Omental fat pad (tissue), 4 donors: ENCODE measurements at places on chromosomes 16 and 17.

DNA sequence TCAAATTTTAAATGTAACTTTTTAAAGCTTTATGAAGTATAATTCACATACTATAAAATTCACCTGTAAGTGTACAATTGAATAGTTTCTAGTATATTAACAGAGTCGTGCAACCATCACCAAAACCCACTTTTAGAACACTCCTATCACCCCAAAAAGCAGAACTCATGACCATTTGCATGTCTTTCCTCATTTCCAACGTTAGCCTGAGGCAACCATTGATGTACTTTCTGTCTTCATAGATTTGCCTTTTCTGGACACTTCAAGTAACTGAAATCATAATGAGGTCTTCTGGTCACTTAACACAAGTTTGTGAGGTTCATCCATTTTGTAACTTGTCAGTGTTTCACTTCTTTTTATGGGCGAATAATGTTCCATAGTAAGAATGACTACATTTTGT lies 33.2 kb downstream of the METTL16 start:
- DNase-seq = no peak

DNA sequence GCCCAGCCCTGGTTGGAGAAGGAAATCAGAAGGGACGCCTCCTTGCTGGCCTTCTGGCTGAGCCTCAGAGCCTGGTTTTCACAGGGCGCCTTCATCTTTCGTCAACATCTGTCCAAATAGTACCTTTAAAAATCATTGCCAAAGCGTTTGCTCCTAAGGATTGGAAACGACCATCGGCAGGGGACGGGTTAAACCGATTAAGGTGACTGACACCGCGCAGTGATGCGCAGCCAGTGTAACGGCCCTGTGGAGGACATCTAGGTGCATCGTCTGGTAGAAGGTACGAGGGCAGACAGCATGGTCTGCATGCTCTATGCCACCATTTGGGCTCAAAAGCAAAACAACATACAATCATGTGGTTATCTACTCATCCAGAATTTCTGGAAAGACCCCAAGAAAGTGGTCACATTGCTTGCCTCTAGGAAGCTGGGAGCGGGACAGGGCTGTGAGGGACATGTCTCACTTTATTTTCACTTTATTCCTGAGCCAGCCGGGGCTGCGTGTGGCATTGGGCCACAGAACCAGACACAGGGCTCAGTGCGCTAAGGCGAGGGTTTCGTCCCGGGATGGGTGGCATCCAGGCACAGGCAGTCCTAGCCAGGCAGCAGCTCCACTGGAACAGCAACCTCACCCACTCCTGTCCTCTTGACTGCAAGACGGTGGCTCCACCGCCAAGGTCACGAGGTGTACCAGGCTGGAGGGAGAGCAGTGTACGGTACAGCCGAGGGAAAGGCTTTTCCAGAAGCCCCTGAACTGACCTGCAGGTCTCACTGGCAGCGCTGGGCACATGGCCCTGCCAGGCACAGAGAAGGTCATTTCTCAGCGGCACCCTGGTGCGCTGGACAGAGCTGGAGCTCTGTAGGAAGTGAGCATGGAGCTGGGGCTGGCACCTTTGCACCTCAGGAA lies 40.9 kb upstream of the JPH3 start:
- DNase-seq = no peak

DNA sequence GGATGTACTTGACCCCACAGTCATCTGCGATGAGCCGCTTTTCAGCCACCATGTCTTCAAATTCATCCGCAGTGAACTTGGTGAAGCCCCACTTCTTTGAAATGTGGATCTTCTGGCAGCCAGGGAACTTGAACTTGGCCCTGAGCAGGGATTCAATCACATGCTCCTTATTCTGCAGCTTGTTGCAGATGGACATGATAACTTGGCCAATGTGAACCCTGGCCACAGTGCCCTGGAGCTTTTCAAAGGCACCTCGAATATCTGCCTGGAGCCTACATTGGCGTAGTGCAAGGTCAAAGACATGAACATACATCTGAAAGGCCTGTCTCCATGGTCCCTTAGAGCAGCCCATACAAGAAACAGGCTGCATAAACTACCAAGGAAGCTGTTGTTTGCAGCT lies 1.8 kb upstream of the TENT4B start:
- DNase-seq = no peak

DNA sequence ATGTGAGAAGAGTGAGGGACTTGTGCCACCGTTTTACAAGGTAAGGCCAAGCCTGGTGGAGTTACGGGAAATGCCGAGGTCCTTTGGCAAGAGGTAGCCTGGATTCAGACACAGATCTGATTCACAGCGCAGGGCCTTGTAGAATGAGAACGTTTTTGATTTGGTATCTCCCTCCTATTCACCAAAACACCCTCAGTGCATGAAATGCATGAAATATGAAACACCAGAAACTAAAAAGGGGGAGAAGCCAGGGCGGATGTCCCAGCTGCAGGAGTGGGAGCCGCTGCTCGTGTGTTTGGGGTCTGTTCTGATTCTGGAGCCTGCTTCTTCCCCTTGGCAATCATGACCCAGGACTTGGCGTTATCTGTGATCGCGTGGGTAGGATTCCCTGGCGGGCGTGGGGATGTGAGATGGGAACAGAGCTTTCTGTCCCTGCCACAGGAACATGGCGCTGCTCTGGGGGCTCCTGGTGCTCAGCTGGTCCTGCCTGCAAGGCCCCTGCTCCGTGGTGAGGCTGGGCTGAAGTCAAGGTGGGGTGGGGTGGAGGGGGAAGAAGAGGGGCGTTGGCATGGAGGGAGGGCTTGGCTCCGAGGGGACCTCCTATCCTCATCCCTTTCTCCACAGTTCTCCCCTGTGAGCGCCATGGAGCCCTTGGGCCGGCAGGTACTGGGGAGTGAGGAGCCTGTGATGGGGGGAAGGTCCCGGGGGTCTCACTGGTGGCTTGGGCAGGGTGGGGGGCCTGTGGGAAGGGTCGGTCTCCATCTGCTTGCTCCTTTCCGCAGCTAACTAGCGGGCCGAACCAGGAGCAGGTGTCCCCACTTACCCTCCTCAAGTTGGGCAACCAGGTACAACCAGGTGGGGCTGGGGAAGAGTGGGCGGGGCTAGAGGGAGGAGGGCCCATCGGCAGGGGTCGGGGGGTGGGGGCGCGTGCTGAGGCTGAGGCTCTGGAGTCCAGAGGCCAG lies 2.2 kb downstream of the SERPINF2 start:
- no peak for DNase-seq

- DNase-seq = no peak
These were observed 1.9 kb downstream of the PRR15L start for GRCh38 chr17:47955497-47956461.

GRCh38 chr17:3911271-3912053 lies 4.8 kb downstream of the P2RX1 start:
- DNase-seq = no peak

DNA sequence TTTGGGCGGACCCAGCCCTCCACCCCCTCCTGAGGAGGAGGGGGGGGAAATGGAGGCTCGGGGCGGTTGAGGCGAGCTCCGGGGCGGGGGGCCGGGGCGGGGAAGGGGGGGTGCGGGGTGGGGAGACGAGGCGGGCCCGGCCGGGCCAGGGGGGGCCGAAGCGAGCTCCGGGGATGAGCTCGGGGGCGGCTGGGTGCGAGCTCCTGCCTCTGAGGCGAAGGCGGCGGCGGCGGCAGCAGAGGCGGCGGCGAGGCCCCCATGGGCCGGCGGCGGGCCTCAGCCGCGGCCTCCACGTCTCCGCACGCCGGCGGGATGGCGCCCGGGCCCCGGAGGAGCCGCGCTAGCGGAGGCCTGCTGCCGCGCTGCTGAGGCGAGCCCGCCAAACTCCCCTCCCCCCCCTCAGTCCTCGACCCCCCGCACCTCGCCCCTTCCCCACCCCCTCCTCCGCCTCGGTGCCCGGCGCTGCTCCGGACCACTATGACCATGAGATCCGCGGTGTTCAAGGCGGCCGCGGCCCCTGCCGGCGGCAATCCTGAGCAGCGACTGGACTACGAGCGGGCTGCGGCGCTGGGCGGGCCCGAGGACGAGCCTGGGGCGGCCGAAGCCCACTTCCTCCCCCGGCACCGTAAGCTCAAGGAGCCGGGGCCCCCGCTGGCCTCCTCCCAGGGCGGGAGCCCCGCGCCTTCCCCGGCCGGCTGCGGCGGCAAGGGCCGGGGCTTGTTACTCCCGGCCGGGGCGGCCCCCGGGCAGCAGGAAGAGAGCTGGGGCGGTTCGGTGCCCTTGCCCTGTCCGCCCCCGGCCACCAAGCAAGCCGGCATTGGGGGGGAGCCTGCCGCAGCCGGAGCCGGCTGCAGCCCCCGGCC lies 596 bp downstream of the MSL1 start:
- DNase-seq = no peak

DNA sequence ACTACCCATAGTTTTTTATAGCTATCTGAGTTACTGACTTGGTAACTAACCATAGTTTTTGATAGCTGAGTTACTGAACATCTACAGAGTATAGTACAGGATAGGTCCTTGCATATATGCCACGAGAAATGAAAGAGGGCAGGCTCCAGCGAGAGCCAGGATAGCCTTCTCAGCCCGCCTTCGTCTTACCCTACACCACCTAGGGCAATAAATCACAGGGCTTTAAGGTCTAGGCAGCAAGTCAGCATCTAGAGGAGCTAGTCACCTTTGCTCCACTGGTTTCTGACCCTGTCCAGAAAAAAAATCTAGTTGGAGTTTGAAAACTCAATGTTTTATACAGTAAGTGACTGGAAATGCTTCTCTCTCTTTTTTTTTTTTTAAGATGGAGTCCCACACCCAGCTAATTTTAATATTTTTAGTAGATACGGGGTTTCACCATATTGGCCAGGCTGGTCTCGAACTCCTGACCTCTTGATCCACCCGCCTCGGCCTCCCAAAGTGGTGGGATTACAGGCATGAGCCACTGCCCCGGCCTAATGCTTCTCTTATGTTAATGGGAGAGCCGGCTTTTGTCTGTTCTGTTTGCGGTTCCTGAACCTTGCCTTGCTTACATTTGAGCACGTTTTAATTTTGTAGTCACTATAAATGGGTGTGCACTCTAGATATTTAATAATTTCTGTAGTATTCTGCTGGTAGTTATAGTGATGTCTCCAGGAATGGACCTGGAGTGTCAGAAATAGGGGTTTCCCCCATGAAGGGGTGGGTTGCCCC lies 2.8 kb downstream of the BFAR start:
- no peak for DNase-seq

- DNase-seq = no peak
These were observed 25.0 kb downstream of the CYB561 start for GRCh38 chr17:63420868-63421680.

DNA sequence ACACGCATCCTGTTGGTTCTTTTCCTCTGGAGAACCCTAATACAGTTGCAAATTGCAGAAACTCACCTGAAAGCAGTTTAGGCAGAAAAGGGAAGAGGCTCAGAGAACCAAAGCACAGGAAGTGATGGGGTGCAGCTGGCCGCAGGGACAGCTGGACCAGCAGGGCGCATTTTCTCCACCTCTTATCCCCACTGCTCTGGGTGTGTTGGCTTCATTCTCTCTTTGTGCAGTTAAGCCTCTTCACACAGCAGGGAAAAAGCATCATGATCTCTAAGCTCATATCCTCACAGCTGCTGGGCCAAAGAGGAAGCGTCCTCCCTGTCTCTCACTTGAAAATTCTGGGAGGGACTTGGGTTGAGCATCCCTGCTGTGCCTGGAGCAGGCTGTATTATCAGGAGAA lies 20.0 kb upstream of the LRRC75A start:
- DNase-seq = no peak
